ENCODE measurements at places on chromosomes 4 and X. TPM values are rescaled to one million over a fixed set of nuclear protein-coding genes. Genes with fewer than 3 reads are reported as not detected.

HOPX gene
- total RNA-seq: 0.54 TPM

TRIM61 gene
- 0.34 TPM for total RNA-seq

AKAP4 gene
- not detected for total RNA-seq

MTNR1A gene
- total RNA-seq: not detected

S100P gene
- not detected for total RNA-seq

FGFBP1 gene
- total RNA-seq: not detected

MRFAP1L1 gene
- 66.1 TPM for total RNA-seq

SYP gene
- total RNA-seq: 291 TPM

GRCh38 chr4:90084967-90085295 is 42.3 kb upstream of the CCSER1 start:
- no peak overlapping the region for H3K27ac ChIP-seq
- no peaks in the 10 kb centered on the region for H3K36me3 ChIP-seq
- H3K4me3 ChIP-seq: no peak overlapping the region
- no peaks in the 10 kb centered on the region for H3K4me1 ChIP-seq
- H3K27me3 ChIP-seq: no peaks in the 10 kb centered on the region
- DNase-seq: no peak

GRCh38 chr4:55074386-55074785 is 51.0 kb downstream of the KDR start:
- no peaks in the 10 kb centered on the region for H3K36me3 ChIP-seq
- DNase-seq: no peak
- H3K27ac ChIP-seq: no peak overlapping the region
- no peak overlapping the region for H3K4me3 ChIP-seq
- H3K4me1 ChIP-seq: no peaks in the 10 kb centered on the region

GRCh38 chrX:8868906-8869305 is 67.7 kb upstream of the FAM9A start:
- no peaks in the 10 kb centered on the region for H3K27me3 ChIP-seq
- H3K27ac ChIP-seq: no peak overlapping the region
- no peak overlapping the region for H3K4me3 ChIP-seq
- H3K36me3 ChIP-seq: no peaks in the 10 kb centered on the region
- H3K4me1 ChIP-seq: peaks cover 5% of the 10 kb centered on the region
- no peak for DNase-seq

GRCh38 chr4:102219129-102219528 is 126.2 kb downstream of the SLC39A8 start:
- no peaks in the 10 kb centered on the region for H3K36me3 ChIP-seq
- no peak overlapping the region for H3K27ac ChIP-seq
- no peak overlapping the region for H3K4me3 ChIP-seq
- H3K4me1 ChIP-seq: peaks cover 4% of the 10 kb centered on the region
- H3K27me3 ChIP-seq: no peaks in the 10 kb centered on the region
- DNase-seq: no peak

- no peak overlapping the region for H3K4me3 ChIP-seq
- no peak overlapping the region for H3K27ac ChIP-seq
- H3K36me3 ChIP-seq: no peaks in the 10 kb centered on the region
- DNase-seq: no peak
- H3K27me3 ChIP-seq: no peaks in the 10 kb centered on the region
Observed at GRCh38 chr4:31692399-31692940, 972.3 kb downstream of the PCDH7 start.

- H3K27ac ChIP-seq: no peak overlapping the region
- no peaks in the 10 kb centered on the region for H3K27me3 ChIP-seq
- peaks cover 4% of the 10 kb centered on the region for H3K4me1 ChIP-seq
- no peak overlapping the region for H3K4me3 ChIP-seq
Observed at GRCh38 chr4:92270908-92271307, 32.9 kb upstream of the GRID2 start.

DNA sequence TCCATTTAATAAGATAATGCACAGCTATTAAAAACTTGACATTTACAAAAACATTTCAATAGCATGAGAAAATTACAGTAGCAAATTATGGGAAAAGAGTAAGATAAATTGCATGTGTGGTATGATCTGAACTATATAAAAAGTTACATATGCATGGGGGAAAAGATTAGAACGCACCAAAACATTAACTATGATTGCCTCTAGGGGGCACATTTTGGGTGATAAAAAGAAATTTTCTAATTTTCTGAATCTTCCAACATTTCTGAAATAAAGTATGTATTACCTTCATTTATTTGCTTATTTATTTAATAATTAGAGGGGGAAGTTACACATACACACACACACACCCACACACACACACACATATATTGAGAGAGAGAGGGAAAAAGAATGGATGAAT is 19.6 kb upstream of the KDM5C start:
- H3K36me3 ChIP-seq: no peaks in the 10 kb centered on the region
- no peak for DNase-seq
- no peaks in the 10 kb centered on the region for H3K4me1 ChIP-seq

- H3K36me3 ChIP-seq: no peaks in the 10 kb centered on the region
- no peak for DNase-seq
- H3K4me1 ChIP-seq: no peaks in the 10 kb centered on the region
- H3K27ac ChIP-seq: no peak overlapping the region
Observed at GRCh38 chr4:82652062-82652461, 90.3 kb upstream of the TMEM150C start.

GRCh38 chr4:137740141-137740540 is 207.8 kb upstream of the PCDH18 start:
- no peak for DNase-seq
- no peak overlapping the region for H3K27ac ChIP-seq
